ENCODE measurements at places on chromosomes 6 and 20.

DNA sequence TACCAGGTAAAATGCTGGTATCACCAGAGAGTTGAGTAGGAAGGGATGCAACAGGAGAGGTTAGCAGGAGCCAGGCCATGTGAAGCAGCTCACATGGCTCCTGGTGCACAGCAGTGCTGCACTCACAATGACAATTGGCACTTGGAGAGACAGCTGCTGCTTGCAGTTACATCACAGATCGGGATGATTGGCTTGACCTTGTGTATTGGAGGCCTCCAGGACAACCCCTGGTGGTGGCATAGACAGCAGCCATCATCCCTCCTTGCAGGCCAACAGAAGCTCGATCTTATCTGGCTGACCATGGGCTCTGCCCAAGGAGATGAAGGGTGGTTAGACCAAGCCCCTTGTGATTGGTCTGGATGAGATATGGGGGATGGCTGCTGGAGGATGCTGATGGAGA lies 73.0 kb downstream of the EYA2 start:
- DNase-seq = no peak

DNA sequence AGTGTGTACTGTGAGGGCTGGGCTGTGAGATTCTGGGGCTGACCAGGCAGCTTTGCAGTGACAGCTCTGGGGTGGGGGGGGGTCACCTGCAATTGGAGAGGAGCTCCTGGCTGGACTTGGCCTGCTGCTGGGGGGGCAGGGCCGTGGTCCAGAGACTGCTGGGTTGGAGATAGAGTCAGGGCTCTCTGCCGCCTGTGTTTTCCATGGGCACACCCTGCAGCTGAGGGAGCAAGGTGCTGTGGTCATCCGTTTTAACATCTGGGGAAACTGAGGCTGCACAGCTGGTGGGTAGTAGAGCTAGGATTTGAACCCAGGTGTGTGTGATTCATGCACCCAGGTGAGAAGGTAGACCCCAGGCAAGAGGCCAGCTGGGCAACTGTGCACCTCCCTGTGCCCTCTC lies 7.3 kb downstream of the DLGAP4 start:
- no peak for DNase-seq

GRCh38 chr20:8039042-8039441 lies 19.5 kb upstream of the TMX4 start:
- DNase-seq = no peak

GRCh38 chr6:131258010-131258652 lies 122.9 kb downstream of the AKAP7 start:
- no peak for DNase-seq

- no peak for DNase-seq
Measured at GRCh38 chr20:45041464-45042337, 59.2 kb downstream of the KCNS1 start.

DNA sequence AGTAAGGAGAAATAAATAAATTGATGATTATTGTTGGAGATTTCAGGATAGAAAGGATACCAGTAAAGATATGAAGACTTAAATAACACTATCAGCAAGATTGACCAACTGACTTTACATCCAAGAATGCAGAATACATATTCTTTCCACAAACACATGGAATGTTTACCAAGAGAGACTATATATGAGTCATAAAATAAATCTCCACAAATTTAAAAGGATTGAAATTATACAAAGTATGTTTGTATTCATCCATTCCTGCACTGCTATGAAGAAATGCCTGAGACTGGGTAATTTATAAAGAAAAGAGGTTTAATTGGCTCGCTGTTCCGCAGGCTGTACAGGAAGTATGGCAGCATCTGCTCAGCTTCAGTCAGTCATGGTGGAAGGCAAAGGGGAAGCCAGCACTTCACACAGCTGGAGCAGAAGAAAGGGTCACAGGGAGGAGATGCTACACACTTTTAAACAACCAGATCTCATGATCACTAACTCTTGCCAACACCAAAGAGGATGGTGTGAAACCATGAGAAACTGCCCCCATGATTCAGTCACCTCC lies 56.7 kb upstream of the TNFRSF21 start:
- no peak for DNase-seq

DNA sequence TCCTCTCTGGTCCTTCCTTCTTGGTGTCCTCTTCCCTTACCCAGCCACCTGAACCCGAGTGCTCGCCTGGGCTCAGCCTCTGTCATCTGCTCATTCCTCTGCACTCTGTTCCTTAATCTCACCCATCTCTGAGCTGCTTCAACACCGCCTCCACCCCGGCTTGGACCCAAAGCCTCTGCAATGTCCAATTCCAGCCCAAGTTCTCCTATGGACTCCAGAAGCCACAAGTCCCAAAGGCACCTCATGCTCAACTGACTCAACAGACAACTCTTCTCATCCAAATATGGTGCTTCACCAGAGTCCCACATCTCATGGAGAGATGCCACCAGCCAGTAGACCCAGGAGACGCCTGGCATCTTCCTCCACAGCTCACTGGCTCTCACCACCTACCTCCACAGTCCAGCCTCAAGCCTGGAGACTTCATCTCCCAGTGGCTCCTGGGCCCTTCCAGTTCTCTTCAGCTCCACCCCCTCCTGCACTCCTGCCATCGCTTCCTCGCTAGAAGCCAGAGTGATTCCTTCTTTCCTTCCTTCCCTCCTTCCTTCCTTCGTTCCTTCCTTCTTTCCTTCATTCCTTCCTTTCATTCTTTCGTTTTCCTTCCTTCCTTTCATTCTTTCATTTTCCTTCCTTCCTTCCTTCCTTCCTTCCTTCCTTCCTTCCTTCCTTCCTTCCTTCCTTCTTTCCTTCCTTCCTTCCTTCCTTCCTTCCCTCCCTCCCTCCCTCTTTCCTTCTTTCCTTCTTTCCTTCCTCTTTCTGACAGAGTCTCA lies 40.9 kb upstream of the NNAT start:
- no peak for DNase-seq

GRCh38 chr6:75202676-75203131 lies 3.1 kb downstream of the COL12A1 start:
- no peak for DNase-seq

Data from muscle of back (tissue), 13 donors.